ENCODE measurements at places on chromosomes 1 and 21. TPM values are rescaled to one million over a fixed set of nuclear protein-coding genes. Genes with fewer than 3 reads are reported as not detected.

DNA sequence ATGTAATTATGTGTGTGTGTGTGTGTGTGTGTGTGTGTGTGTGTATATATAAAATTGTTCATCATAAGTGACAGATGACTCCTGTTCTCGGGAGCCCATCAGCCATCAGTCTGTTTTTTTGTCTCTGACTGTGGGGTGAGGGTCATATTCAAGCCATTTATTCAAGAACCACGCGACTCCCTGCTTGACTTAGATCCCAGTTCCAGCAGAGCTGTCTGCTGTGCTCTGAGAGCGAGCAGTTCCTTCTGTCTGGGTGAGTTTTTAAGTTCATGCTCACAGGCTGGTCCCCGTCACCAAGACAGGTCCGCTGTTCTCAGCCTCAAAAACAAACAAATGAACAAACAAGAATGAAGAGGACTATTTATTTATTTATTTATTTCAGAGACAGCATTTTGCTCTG lies 18.3 kb upstream of the NPPB start:
- DNase-seq, result no peak

- DNase-seq, result no peak
These were observed 128.5 kb upstream of the HNRNPU start for GRCh38 chr1:244992833-244993232.

DNA sequence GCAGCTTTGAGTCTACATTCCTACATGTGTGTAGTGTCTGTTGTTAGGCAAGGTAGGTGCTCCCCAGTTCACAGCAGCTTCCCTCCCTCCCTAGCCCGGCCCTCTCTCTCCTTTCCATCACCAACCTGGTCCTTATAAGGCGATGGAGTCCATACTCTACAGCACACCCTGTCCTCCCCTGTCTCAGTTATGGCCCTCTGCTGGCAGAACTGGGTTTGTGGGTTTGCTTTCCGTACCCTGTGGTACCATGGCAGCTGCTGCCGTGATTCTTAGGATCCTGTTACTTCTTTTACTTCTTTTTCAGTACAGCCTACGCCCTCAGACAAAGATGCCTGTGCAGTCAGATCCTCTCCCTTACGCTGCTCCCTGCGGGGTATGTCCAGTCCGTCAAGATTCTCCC lies 31.7 kb downstream of the AK5 start:
- no peak for DNase-seq

GRCh38 chr1:214615109-214615508 lies 12.1 kb downstream of the CENPF start:
- no peak for DNase-seq

DNA sequence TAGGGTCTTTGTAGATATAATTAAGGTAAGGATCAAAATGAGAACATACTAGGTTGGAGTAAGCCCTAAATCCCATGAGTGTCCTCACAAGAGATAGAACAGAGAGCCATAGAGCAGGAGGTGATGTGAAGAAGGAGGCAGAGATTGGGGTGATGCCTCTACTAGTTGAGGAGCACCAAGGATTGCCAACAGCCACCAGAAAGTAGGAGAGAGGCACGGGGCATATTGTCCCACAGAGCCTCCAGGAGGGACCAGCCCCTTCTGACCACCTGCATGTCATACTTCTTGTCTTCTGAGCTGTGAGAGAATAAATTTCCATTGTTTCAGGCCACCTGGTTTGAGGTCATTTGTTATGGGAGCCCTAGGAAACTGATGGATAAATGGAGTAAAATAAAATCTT lies 363.3 kb downstream of the RPS6KC1 start:
- DNase-seq, result no peak

DNA sequence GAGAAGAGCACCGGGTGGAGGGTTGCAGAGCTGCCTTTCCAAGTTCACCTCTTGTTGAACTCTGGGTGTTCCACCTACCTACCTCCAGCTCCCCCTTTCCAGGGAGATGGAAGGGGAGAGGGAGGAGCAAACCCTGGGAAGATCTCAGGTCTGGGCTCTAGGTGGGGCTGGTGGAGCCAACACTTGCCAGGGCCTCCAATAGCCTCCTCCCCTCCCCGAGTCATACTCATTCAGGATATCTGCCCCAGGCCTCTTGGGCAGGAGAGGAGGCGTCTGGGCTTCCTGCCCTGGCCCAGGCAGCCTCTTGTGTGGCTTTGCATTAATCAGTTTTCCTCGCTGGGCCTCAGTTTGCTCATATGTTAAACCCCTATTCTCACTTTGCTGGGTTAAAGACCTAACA lies 13.4 kb downstream of the RAP1GAP start:
- no peak for DNase-seq

DNA sequence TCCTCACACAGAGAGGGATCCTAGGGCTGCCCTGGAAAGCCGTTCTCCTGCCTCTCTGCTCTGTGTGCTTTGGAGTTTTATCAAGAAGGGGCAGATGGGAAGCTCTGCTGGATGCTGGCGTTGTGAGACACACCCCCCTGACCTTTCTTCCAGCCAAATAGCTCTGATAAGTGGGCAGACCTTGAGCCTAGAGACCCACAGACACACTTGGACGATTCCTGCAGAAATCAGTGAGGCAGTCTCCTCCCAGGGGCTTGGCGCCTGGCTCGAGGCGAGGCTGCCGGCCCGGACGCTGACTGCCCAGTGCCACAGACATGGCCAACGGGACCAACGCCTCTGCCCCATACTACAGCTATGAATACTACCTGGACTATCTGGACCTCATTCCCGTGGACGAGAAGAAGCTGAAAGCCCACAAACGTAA lies at the start of gene MRAP:
Gene MRAP (plus strand): TSS at position 198 of the 424 bp plus-strand sequence. CDS start 117 bp downstream, at position 315.
- DNase-seq, result no peak

GRCh38 chr1:59705466-59706302 lies 109.1 kb upstream of the HOOK1 start:
- DNase-seq, result no peak

DNA sequence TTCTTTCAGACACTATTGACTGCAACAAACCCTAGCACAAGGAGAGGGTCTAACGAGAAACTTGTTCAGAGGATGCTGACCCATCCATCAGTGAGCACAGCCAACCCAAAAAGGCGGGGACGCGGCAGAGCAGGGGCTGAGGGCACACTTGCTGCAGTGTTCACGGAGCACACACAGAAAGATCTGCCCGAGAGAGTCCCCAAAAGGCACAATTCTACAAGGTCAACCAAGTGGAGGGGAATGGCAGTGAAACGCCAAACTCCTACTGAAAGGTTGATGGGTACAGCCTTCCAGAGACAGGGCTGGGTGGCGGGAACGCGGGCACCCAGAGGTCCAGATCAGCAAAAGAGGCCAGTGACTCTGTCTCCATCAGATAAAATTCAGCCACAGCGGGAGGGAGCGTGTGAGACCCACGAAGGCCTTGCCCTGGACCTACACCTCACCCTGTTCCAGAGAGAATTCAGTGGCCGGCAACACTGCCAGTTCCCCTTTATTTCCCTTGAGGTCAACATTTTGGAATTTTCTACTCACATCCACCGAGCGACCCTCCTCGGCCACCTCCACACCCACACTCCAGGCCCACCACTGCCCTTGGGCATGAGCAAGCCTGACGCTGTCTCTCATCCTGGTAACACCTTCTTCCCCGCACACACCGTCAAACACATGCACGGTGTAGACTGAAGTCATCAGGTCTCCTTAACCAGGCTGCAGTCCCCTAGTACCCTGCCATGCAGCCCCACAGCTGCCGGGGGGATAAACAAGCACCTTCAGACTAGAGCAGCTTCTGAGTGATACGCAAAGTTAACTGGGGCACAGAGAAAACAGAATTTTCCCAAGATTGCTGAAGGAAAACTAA lies 5.5 kb downstream of the GNG4 start:
- no peak for DNase-seq

DNA sequence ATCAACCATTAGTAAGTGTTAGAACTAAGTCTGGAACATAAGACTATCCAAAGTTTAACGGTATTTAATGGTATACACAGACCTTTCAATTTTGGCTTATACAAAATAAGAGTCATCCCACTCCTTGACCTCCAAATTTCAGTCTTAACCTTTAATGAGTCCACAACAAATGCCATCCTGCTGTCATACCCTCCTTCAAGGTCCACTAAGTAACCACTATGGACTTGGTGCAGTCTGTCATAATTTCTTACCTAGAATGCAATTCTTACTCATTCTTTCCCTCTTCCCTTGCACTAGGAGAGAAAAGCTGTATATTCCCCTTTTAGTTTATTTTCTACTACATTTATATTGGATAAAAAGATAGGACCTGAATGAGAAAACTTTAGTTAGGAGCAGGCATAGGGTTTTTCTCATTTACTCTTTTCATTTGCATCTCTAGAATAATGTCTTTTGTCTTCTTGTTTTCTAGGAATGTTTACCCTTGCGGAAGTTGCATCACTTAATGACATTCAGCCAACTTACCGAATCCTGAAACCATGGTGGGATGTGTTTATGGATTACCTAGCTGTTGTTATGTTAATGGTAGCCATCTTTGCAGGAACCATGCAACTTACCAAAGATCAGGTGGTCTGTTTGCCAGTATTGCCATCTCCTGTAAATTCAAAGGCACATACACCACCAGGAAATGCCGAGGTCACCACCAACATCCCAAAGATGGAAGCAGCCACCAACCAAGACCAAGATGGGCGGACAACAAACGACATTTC lies 62.1 kb upstream of the ZNF326 start:
- no peak for DNase-seq

DNA sequence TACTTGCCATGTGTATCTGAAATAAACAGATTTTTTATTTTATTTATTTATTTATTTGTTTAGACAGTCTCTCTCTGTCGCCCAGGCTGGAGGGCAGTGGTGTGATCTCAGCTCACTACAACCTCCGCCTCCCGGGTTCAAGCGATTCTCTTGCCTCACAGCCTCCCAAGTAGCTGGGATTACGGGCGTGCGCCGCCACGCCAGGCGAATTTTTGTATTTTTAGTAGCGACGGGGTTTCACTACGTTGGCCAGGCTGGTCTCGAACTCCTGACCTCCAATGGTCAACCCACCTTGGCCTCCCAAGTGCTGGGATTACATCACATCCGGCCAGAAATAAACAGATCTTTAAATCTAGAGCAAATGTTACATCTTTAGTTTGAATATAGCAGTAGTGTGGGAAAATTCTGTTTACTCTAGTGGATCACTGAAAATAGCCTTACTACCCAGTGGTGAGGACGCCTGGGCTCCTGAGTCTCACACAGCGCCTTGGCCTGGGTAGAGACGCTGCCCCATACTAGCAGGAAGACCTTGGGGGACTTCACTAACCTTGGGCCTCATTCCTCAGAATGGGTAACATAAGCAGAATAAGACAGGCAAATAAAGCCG lies 709 bp downstream of the GART start:
- DNase-seq, result no peak

GRCh38 chr1:40241362-40241761 lies 6.4 kb upstream of the TMCO2 start:
- no peak for DNase-seq

DNA sequence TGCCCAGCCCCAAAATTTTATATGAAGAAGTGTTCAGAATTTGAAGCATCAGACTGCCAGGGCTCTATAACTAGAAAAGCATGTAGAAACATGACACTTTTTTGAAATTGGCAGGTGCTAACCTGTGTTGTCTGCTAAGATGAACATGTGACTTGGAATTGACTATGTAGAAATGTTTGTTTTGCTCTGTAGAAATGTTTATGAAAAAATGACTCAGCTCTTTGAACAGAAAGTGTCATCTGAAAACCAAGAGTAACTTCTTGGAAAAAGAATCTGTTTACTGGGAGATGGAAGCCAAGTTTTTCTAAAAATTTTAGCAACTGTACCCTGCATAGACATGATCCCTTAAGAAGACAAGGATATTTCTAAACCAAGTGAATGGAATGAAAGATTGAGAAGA lies 59.2 kb downstream of the LHX9 start:
- no peak for DNase-seq

DNA sequence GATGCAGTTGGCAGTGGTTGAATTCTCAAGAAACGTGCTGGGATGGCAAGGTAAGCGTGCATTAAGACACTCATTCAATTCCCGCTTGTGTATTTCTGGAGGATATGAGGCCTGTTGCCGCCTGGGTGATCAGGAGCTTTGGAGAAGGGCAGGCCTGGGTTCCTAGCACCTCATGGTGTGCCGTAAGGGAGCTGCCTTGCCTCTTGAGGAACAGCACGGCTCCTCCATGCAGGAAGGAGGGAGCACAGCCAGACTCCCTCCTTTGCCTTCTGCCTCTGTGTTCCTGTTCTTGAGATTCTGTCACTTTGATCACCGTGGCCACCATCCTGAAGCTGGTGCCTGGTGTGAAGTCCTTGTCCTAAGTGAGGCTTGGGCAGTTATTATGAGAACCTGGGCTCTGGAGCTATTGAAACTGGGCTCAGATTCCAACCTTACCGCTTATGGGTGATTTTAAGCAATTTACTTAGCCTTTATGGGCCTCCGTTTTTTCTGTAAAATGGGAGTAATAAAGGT lies 18.3 kb downstream of the SLFNL1 start:
- DNase-seq, result no peak

GRCh38 chr1:112515311-112516009 lies 6.7 kb downstream of the WNT2B start:
- DNase-seq, result no peak

DNA sequence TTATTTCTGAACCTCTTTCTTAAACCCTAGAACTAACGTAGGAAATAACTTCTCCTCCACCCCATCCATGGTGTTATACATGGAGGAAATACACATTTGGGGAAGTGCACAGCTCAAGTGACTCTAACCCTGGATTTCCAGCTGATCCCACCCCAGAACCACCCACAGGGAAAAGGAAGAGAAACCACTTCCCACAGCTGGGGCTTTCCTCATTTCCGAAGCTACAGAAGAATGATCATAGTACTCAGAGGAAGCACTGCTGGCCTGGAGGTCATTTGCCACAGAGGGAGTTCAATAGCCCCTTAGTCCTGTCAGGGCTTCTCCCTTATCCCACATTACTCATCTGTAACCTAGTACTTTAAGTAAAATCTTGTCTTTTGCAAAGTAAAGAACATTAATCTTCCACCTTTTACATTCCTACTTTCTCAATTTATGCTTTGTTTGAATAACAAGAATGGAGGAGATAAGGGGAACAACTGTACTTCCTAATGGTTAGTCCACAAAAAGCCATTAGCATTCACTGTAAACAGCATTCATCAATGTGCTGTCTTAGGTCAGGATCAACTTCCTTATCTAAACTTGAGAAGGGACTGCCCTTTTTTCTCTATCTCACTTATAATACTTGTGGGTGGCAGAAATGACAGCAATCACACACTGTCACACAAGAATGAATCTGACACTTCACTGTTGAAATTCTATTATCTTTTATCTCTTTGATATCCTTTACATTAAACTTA lies 63.0 kb upstream of the RGS1 start:
- DNase-seq, result no peak

The PI4KB gene
- total RNA-seq, result 48.5 TPM

The CD53 gene
- total RNA-seq, result not detected

The PDZK1IP1 gene
- not detected for total RNA-seq

The OR2L8 gene
- not detected for total RNA-seq

The SEC16B gene
- total RNA-seq, result 1.6 TPM

The CHIA gene
- not detected for total RNA-seq

The FALEC gene
- not detected for total RNA-seq

The NBPF8 gene
- total RNA-seq, result 5.2 TPM
